ENCODE measurements at places on chromosomes 1 and 21. TPM values are rescaled to one million over a fixed set of nuclear protein-coding genes. Genes with fewer than 3 reads are reported as not detected.

The SELL gene
- 1.6 TPM for polyA plus RNA-seq

The IBA57 gene
- 2.0 TPM for polyA plus RNA-seq

The KRTAP22-1 gene
- not detected for polyA plus RNA-seq

The ZNF695 gene
- 1.3 TPM for polyA plus RNA-seq

The MYOC gene
- polyA plus RNA-seq = not detected

The MAP3K6 gene
- 19.4 TPM for polyA plus RNA-seq

The MCOLN2 gene
- 2.5 TPM for polyA plus RNA-seq

The DYRK1A gene
- polyA plus RNA-seq = 14.5 TPM

The GART gene
- 21.9 TPM for polyA plus RNA-seq

DNA sequence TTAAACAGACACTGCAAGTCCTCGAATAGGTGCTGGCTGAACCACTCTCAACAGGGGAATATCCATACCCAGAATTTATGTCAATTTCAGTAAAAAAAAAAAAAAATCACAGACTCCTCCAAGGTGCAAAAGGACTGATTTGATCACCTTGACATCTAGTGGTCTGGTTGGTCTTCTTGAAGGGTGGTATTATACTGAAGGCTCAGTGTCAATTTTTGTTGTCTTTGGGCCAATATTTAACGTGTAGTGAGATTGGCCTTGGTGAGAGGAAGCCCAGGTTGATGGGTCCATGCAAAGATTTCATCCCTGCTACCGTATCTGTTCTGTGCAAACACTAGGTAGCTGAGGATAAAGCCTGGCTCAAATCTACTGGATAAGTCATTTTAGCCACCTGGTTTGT is 4.0 kb upstream of the GBP5 start:
- no peak for DNase-seq

- no peak for DNase-seq
Measured at GRCh38 chr1:110286564-110286963, 52.6 kb upstream of the RBM15 start.

- no peak for DNase-seq
Measured at GRCh38 chr1:12513181-12513580, 104.8 kb downstream of the DHRS3 start.

GRCh38 chr1:119370748-119371147 is 2.2 kb downstream of the HAO2 start:
- DNase-seq = no peak

DNA sequence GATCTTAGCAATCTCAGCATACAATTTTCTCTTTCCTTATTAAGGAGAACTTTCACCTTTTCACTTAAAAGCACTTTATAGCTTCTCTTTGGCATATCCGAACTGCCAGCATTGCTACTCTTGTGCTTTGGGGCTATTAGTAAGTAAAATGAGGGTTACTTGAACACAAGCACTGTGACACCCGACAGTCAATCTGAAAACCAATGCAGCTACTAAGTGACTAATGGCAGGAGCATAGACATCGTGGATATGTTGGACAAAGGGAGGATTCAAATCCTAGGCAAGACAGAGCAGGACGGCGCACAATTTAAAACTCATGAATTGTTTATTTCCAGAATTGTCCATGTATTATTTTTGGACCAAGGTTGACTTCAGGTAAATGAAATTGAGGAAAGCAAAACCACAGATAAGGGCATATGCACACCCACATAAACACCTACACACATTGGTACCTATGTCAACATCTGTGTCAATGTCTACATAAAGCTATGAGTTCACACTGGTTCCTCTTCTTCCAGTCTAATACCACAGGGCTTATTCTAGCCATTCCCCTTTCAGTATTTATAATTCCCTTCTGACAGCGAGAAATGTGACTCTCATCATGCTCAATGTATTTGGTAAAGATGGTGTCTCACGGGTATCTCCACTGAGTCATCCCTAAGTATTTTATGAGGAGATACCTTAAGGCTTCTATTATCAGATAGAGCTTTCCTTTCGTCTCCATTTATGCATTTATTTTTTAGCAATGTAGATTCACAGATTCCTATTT is 75.3 kb upstream of the RALGPS2 start:
- no peak for DNase-seq

DNA sequence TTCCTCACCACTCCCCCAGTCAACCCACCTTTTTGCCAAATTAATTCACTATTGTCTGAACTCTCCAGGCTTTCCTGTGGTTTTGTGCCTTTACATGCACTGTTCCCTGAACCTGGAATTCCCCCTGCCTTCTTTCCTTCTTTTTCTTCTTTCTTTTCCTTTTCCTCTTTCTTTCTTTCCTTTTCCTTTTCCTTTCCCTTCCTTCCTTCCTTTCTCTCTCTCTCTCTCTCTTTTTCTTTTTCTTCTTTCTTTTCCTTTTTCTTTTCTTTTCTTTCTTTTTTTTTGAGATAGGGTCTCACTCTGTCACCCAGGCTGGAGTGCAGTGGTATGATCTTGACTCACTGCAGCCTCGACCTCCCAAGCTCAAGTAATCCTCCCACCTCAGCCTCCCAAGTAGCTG is 56.6 kb upstream of the CDC42BPA start:
- no peak for DNase-seq

GRCh38 chr1:150221552-150221951 is 14.4 kb downstream of the ANP32E start:
- peak; percentile 31 for DNase-seq

DNA sequence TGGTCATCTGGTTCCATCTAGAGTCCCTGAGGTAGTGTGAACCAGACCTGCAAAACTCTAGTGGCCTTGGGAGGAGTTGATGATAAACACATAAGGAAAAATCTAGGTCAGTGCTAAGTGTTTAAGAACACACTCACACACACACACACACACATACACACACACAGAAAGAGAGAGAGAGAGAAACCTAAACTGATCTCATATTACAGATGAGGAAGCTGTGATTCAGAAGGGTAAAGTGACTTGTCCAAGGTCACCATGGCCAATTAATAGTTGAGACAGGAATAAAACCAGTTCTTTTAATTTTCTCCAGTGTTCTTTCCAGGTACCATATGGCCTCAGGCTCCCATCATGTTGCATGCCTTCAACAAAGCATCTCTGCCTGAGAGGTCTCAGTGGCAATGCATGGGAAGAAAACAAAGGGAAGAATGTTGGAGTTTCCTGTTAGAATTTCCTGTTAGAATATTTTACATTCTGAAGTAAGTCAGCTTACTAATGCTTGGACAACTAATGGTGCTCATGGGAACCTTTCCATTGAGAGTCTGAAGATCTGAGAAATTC is 77.3 kb upstream of the TSPAN2 start:
- DNase-seq = no peak

- DNase-seq = no peak
Measured at GRCh38 chr1:199733125-199733524, 294.4 kb upstream of the NR5A2 start.

- no peak for DNase-seq
Measured at GRCh38 chr1:193458628-193459027, 272.2 kb upstream of the B3GALT2 start.

GRCh38 chr1:93235261-93235660 is 54.7 kb downstream of the CCDC18 start:
- no peak for DNase-seq

- DNase-seq = no peak
Measured at GRCh38 chr1:99659755-99660210, 13.9 kb downstream of the PALMD start.

DNA sequence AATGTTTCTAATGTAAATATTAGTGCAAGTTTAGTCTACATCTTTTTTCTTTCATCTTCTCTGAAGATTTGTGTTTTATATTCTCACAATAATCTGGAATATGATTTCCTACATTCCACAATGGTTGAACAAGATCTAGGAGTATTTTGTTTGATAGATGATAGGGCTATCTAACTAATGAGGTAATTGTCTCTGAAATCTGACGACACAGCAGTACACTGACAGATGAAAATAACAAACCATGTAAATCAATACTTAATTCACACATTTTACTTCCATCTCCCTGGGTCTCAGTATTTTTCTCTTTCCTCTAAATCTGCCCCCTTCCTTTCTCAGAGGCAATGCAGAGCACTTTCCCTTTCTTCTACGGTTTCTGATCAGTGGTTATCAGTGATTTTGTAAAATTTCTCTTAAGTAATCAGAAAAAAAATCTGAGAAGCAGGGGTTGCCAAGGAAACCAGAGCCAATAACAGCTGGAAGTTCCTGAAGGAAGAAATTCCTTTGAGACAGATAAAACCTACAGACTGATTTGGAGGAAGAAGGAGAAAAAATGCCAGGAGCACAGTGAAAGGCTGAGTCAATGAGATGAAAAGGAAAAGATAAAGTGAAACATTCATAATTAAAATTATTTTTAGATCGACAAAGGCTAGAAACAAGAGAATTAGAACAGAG is 7.3 kb upstream of the ANKRD13C start:
- DNase-seq = no peak

- no peak for DNase-seq
Measured at GRCh38 chr1:68819190-68819829, 322.4 kb upstream of the DEPDC1 start.

GRCh38 chr1:17596651-17597509 is 57.4 kb downstream of the ARHGEF10L start:
- peak; percentile 93 for DNase-seq

GRCh38 chr1:114145504-114146151 is 8.0 kb downstream of the SYT6 start:
- DNase-seq = no peak

DNA sequence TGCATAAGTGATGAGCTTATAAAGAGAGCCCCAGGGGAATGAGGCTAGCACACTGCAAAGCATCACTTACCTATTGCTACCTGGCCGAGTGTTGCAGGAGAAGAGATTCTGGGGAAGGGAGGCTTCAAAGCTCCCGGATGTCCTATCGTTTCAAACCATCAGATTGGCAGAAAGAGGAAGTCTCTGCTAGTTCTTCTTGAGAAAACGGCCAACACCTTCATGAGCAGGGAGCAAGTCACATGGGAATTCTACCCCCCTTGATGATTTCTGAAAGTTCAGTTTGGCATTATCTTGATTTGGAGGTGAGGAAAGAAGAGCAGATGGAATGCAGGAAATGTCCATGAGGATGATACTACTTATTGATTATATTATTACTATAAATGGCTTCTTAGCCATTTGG is 16.2 kb downstream of the SYF2 start:
- no peak for DNase-seq

- no peak for DNase-seq
Measured at GRCh38 chr1:227112538-227112937, 172.4 kb downstream of the COQ8A start.

DNA sequence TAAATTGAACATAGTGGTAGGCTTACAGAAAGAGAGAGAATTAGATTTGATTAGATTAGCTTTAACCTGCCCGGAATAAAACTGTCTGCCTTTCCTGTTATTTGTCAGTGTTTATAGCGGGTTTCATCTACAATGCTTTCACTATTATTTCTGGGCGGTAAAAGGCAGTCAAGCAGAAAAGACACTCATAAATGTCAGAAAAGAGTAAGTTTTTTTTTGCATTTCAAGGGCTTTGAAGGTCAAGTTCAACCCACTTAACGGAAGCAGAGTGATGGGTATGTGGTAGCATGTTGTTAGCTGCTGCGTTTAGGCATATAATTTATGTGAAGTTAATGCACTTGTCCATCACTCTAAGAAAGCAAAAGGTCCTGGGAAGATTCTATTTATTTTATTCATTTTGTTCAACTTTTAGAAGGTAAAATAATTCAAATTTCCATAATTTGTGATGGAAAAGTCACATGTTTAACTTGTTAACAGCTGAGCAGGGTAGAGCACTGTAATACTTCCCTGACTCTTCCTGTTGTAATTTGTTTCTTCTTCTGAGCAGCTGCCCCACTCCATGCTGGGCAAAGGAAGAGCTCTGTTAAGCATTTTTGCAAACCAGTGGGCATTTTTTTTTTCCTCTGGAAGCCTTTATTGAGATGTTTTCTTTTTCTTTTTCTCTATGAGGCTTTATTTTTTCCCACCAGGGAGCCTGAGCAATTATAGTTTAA is 220.1 kb downstream of the ST6GALNAC3 start:
- no peak for DNase-seq

DNA sequence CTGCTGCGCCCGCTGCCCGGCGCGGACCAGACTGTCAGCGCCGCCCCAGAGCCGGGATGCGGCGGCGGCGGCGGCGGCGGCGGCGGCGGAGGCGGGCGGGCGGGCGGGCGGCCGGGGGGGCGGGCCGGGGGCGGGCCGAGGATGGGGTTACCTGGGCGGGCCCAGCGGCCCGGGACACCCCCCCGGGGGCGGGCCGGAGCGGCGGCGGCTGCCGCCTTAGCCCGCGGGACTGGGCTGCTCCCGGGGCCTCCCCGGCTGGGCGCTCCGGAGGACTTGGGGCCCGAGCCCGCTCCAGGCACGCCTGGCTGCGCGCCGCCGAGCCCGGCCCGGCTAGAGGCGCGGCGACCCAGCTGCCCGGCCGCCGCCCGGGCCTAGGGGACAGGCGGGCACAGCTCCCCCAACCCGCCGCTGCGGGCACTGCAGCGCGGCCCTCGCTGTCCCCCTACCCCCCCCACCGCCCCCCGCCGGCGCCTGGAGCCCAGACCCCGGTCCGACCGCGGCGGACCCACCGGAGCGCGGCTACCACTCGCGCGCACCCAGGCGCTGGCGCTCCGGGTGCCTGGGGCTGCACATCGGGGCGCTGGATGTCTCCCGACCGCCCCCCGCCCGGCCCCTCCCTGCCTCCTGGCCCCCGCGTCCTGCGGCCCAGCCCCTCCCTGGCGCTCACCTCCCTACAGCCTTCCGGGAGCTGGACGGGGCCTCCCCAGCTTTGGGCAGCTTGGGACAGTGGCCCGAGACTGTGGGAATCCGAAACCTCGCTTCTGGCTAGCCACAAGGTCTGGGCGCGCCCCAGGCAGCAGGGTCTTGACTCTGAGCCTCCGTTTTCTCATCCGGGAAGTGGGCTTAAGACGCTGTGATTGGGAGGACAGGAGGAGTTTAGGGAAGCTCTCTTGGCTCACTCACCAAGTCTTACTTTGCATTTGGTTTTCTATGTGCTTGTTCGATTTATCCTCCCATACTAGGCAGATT is at the start of gene WNT4:
TSS of gene WNT4 (minus strand) at position 33 of the 969 bp plus-strand sequence. CDS start 175 bp downstream, outside the sequence.
- no peak for DNase-seq

- no peak for DNase-seq
Measured at GRCh38 chr1:63882048-63882704, 108.4 kb downstream of the ROR1 start.

DNA sequence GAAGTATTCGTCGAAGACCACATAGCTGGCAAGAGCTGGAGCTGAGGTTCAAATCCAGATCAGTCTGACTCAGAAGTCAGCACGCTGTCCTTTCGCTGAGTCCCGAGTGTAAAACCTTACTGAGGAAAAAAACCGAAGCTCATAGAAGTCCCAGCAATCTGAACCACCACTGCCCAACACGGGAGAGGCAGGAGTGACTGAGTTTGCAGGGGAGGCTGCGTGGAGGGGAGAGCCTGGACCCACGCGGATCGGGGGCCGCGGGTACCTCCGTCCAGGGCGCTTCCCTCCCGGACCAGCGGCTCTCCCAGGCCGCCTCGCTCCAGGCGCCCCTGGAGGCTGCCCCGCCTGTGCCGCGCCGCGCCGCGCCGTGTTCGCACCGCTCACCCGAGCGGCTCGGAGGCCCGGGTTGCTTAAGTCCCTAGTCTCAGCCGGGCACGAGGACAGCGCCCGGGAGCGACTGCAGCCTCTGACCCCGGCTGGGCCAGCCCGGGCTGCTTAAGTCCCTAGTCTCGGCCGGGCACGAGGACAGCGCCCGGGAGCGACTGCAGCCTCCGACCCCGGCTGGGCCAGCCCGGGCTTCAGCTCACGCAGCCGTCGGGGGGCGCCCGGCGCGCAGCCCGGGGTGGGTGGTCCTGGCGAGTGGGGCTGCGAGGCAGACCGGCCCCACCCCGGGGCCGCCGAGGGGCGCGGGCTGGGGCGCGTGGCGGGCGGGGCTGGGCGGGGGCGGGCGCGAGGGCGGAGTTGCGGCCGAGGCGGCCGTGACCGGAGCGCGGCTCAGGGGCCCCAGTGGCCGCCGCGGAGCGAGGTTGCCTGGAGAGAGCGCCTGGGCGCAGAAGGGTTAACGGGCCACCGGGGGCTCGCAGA is at the start of gene ADAMTSL4:
TSS of gene ADAMTSL4 (plus strand) at position 777 of the 864 bp plus-strand sequence. CDS start 2,881 bp downstream, outside the sequence.
- peak; percentile 84 for DNase-seq

- no peak for DNase-seq
Measured at GRCh38 chr1:219143735-219144134, 29.9 kb upstream of the LYPLAL1 start.

Data from small intestine (tissue), 16 donors.